ENCODE measurements at places on chromosomes 11 and 22. TPM values are rescaled to one million over a fixed set of nuclear protein-coding genes. Genes with fewer than 3 reads are reported as not detected.

Gene OR5B21
- total RNA-seq, result not detected

Gene BATF2
- not detected for total RNA-seq

DNA sequence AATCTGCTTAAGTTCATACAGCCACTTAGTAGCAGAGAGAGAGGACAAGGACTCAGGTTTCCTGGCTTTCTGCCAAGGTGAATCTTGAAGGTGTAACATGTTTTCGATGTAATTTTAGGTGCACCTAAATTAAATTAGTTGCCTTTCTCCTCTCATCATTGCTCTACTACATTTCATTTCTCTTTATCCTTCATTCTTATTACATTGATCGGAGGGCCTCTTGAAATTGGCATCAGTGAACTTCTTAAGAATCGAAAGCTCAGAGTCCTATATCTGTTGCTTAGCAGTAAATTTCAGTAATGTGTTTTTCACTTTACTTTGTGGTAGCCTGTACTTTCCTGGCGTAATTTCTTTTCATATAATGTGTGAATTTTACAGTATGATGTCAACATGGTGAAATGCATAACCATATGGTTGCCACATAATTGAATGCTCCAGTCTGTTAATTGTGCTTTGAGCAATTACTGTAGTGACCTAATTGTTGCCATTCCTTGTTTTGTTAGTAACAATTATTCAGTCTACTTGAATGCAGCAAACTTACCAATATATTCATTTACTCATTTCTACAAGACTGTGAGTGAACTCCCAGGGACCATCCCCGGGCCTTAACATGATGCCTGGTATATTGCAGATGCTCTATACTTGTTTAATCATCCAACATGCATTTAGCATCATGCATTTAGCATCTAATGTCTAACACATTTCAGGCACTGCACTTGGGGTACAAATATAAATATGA lies 138.1 kb downstream of the MAML2 start:
- H3K4me3 ChIP-seq, result no peak overlapping the region
- H3K27me3 ChIP-seq, result no peaks in the 10 kb centered on the region
- peaks cover 27% of the 10 kb centered on the region for H3K4me1 ChIP-seq
- H3K36me3 ChIP-seq, result no peaks in the 10 kb centered on the region

DNA sequence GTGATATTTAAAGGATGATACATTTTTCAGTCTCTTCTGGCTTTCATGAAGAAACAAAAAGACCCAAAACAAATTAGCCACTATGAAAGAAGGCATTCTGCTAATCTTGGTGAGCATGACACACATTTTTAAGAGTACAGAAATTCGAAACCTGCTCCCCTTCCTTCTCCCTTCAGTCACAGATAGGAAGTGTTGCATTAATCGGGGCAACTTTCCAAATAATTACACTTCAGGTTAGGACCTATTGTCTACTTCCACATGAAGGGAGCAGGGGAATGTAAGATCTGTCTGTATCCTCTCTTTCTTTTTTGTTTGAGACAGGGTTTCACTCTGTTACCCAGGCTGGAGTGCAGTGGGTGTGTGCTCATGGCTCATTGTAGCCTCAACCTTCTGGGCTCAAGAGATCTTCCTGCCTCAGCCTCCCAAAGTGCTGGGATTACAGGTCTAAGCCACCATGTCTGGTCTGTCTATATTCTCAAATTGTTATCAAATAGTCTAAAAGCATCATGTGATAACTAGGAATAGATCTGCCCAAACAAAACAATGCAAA lies 45.8 kb downstream of the NCAM1 start:
- no peaks in the 10 kb centered on the region for H3K27me3 ChIP-seq
- H3K27ac ChIP-seq, result no peak overlapping the region
- DNase-seq, result no peak
- no peak overlapping the region for H3K4me3 ChIP-seq

DNA sequence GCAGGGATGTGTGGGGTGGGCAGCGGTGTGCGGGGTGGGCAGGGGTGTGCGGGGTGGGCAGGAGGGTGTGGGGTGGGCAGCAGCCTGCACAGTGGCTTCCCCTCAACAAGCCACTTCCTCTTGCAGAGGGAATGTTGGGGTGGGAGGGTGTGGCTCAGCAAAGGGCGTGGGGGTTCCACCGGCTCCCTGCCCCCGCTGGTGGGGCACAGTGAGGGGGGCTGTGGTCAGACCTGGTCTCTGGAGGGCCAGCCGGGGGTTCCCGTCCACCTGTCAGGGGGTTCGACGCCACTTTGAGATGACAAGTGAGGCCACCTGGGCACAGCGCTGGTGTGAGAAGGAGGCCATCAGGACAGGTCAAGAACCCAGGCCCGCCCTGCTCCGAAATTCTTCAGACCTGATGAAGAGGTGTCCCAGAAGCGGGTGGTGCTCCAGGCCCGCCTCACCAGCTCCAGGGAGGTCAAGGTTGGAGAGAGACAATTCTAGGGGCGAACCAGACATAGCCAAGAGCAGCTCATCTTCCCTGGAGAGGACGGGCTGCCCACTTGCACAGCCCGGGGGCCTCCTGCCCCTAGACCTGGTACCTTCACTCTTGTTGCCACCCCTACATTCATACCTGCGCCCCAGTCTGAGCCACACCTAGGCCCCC lies 1.3 kb downstream of the C11orf21 start:
- no peak overlapping the region for H3K27ac ChIP-seq
- no peaks in the 10 kb centered on the region for H3K27me3 ChIP-seq
- H3K36me3 ChIP-seq, result no peaks in the 10 kb centered on the region
- DNase-seq, result no peak
- H3K4me3 ChIP-seq, result no peak overlapping the region
- H3K4me1 ChIP-seq, result peaks cover 34% of the 10 kb centered on the region
